ENCODE measurements at places on chromosomes 7 and 10. TPM values are rescaled to one million over a fixed set of nuclear protein-coding genes. Genes with fewer than 3 reads are reported as not detected.

The CDHR1 gene
- not detected for total RNA-seq

The SRPK2 gene
- total RNA-seq = 51.3 TPM

The ZNF33A gene
- total RNA-seq = 20.8 TPM

The ZNF800 gene
- total RNA-seq = 28.3 TPM

The CYP51A1 gene
- total RNA-seq = 23.9 TPM

The DYDC2 gene
- not detected for total RNA-seq

The VSTM4 gene
- 1.8 TPM for total RNA-seq

The IL2RA gene
- 0.13 TPM for total RNA-seq

The ANKRD61 gene
- 0.45 TPM for total RNA-seq

The ZNF438 gene
- 12.3 TPM for total RNA-seq

The AKR1C4 gene
- not detected for total RNA-seq

The CALCR gene
- total RNA-seq = 0.91 TPM

The CARD11 gene
- 0.54 TPM for total RNA-seq

The GIMAP7 gene
- 10.7 TPM for total RNA-seq

The STEAP1B gene
- total RNA-seq = 0.86 TPM

The GIMAP5 gene
- total RNA-seq = 4.1 TPM

The CELF2 gene
- 32.7 TPM for total RNA-seq

The IDE gene
- 61.3 TPM for total RNA-seq

The CALHM3 gene
- total RNA-seq = not detected

The DNAJC12 gene
- total RNA-seq = 9.2 TPM

The STN1 gene
- 19.2 TPM for total RNA-seq

The GOLGA7B gene
- 4.1 TPM for total RNA-seq

The INPP5A gene
- 38.2 TPM for total RNA-seq

The PCLO gene
- total RNA-seq = not detected

The ZNF518A gene
- total RNA-seq = 8.2 TPM

The BAG3 gene
- 855 TPM for total RNA-seq

The ITGB8 gene
- total RNA-seq = 0.08 TPM

The PLXDC2 gene
- total RNA-seq = 21.4 TPM

The LRRC4 gene
- 3.2 TPM for total RNA-seq

The EPHA1 gene
- total RNA-seq = 0.38 TPM

The TRIM50 gene
- total RNA-seq = 0.79 TPM

The LIPM gene
- total RNA-seq = not detected

The EGFR gene
- 26.5 TPM for total RNA-seq

The SPDYE6 gene
- not detected for total RNA-seq

The ADAMTS14 gene
- not detected for total RNA-seq

The ITPRIP gene
- total RNA-seq = 25.6 TPM

The PNLIPRP3 gene
- total RNA-seq = not detected

The CRHR2 gene
- total RNA-seq = 1.3 TPM

The RTKN2 gene
- 0.09 TPM for total RNA-seq

The NUDCD3 gene
- 140 TPM for total RNA-seq

The TMEM229A gene
- not detected for total RNA-seq

The FOXI2 gene
- not detected for total RNA-seq

The SYT15B gene
- 0.36 TPM for total RNA-seq

The ALOX5 gene
- 2.7 TPM for total RNA-seq

The ICA1 gene
- total RNA-seq = 2.3 TPM

The WDFY4 gene
- total RNA-seq = 0.96 TPM

The TSPAN15 gene
- 8.8 TPM for total RNA-seq

The SPDYE11 gene
- not detected for total RNA-seq

The TRIM73 gene
- 0.92 TPM for total RNA-seq

The ZPBP gene
- not detected for total RNA-seq

The INTS1 gene
- 64.0 TPM for total RNA-seq

The GCK gene
- total RNA-seq = not detected

The COL28A1 gene
- total RNA-seq = 6.3 TPM

The REEP3 gene
- total RNA-seq = 16.9 TPM

The HOXA5 gene
- total RNA-seq = 18.8 TPM

The BUD31 gene
- 30.2 TPM for total RNA-seq

The SOSTDC1 gene
- total RNA-seq = not detected

The HELLS gene
- total RNA-seq = 0.50 TPM
